ENCODE measurements at places on chromosomes 11 and 22. TPM values are rescaled to one million over a fixed set of nuclear protein-coding genes. Genes with fewer than 3 reads are reported as not detected.

Gene F2
- total RNA-seq = not detected

Gene DEUP1
- not detected for total RNA-seq

Gene MMP7
- not detected for total RNA-seq

Gene GPR83
- 0.10 TPM for total RNA-seq

Gene ARSA
- total RNA-seq = 89.5 TPM

Gene RAG2
- total RNA-seq = not detected

Gene MFRP
- total RNA-seq = not detected

DNA sequence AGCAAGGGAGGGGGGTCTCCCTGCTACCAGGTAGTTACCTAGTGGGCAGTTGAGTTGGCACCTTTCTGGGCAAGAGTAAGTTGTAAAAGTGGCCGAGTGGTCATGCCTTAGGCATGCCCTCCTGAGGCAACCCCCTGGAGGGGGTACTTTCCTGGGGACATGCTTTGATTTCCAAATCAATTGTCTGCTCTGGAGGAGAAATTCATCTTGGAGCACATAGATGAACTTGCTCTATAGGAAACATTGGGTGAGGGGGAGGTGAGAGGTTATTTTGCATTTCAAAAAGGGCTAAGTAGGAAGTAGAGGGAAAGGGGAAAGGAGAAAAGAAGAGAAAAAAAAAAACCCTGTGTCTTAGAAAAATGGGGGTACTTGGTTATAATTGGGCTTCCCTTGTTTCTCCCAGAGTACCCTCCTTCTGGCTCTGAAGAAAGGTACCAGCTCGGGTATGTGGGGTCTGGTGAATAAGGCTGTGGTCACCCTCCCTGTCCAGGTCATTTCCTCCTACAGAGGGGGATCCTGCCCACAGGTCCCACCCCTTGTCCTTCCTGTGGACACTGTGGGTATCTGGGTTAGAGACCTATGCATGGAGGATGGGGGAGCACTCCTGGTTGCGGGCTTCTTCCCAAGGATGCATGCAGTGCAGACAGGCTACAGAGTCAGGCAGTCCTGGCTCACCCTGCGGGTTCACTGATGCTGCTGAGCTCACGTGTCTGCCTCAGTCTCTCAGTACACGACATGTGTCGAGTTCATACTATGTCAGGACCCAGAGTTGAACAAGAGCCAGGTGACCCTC, 193.5 kb downstream of the MYO18B start:
- no peak for DNase-seq

- DNase-seq = no peak
Measured at GRCh38 chr11:19546325-19546724, 166.3 kb upstream of the NAV2 start.
